ENCODE measurements at places on chromosomes 1 and 21.

GRCh38 chr1:219049501-219049900, 124.2 kb upstream of the LYPLAL1 start:
- DNase-seq = no peak

GRCh38 chr21:40706806-40707655, 139.9 kb downstream of the DSCAM start:
- no peak for DNase-seq

DNA sequence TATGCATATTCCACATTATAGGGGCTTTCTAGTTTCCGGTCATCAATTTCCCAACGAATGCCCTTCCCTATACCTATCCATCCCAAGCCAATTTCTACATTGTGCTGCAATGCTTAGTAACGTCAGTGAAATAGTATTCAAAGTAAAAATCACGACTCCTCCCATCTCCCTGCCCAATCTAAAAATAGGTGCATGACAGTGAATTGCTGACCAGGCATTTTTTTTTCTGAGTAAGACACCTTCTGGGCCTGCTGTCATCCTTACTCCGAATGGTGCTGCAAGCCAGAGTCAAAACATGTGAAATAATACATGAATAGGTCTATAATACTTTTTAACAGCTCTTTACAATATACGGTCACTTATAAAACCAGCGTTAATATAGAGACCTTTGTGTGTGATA, 120.2 kb downstream of the GREM2 start:
- no peak for DNase-seq

GRCh38 chr1:61784726-61785125, 42.4 kb downstream of the PATJ start:
- DNase-seq = no peak

DNA sequence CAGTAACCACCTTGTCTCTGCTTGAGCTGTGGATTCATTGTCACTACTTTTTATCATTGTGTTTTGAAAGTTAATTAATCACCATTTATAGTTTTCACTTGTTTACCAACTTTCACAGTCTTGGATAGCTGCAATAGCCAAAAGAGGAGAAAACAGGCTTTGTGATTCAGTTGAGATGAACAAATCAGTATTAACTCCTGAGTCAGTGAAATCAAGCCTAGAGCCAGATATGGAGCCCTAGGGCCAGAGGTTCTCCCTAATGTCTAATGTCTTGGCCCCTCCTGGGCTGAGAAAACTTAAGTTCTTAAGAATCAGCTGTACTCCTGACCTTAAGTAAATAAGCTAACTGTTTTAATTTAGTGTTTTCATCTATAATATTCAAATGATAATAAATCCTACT, 228.8 kb downstream of the DNM3 start:
- DNase-seq = no peak

GRCh38 chr1:162195567-162195966, 126.1 kb downstream of the NOS1AP start:
- no peak for DNase-seq
